Osteoblast (primary cell): ENCODE measurements at places on chromosomes 11 and 22. TPM values are rescaled to one million over a fixed set of nuclear protein-coding genes. Genes with fewer than 3 reads are reported as not detected.

GRCh38 chr22:46672731-46673130 lies 52.5 kb downstream of the GRAMD4 start:
- no peaks in the 10 kb centered on the region for H3K4me1 ChIP-seq
- no peak overlapping the region for H3K27ac ChIP-seq
- DNase-seq: no peak
- H3K27me3 ChIP-seq: no peaks in the 10 kb centered on the region
- H3K36me3 ChIP-seq: no peaks in the 10 kb centered on the region

GRCh38 chr22:19713245-19713644 lies 1.1 kb upstream of the SEPTIN5 start:
- DNase-seq: peak; percentile 49
- no peak overlapping the region for H3K4me3 ChIP-seq
- H3K36me3 ChIP-seq: no peaks in the 10 kb centered on the region
- peaks cover 4% of the 10 kb centered on the region for H3K4me1 ChIP-seq
- peaks cover 14% of the 10 kb centered on the region for H3K27me3 ChIP-seq

Gene OR52H1
- total RNA-seq: 0.29 and 0.36 TPM in 2 replicates

DNA sequence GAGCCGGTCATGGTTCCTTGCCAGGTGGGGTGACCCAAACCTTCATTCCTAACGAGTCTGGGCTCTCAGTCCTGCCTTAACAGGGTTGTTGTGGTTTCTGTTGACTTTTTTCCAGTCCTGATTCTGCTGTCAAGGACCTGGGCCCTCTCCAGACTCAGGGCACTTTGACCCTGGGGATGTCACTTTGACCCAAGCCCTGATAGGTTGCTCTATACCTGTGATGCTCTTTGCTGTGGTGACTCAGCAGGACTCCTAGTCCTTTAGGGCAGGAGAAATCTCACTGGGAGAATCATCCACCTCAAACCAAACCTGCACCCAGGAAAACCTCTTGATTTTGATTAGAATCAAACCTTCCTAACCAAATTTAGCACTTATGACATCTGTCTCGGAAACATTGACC lies 20.5 kb upstream of the MPPED1 start:
- DNase-seq: peak; percentile 63
- H3K27ac ChIP-seq: no peak overlapping the region
- H3K4me1 ChIP-seq: no peaks in the 10 kb centered on the region
- H3K27me3 ChIP-seq: peaks cover 8% of the 10 kb centered on the region

GRCh38 chr22:46171940-46172339 lies 21.6 kb downstream of the PPARA start:
- peaks cover 3% of the 10 kb centered on the region for H3K36me3 ChIP-seq
- DNase-seq: peak; percentile 69
- no peak overlapping the region for H3K4me3 ChIP-seq
- no peaks in the 10 kb centered on the region for H3K27me3 ChIP-seq
- peaks cover 23% of the 10 kb centered on the region for H3K4me1 ChIP-seq

DNA sequence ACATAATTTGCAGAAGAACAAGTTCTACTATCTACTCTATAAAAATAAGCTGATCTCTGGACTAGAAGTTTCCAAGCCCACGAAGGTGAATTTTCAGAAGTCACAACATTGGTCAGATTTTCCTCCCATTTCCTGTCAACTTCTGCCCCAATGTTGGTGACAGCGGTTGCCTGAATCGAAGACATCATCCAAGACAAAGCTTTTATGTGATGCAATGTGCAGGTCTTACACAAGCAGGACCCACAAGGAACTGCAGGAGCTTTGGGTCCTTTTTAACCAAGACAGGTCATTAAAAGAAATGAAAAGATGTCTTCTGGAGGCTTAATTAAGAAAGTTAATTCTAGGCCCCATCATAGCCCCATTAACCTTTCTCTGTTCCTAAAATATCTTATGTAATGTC lies 125.6 kb upstream of the BLID start:
- H3K27me3 ChIP-seq: peaks cover 5% of the 10 kb centered on the region
- H3K4me3 ChIP-seq: no peak overlapping the region
- DNase-seq: no peak
- H3K36me3 ChIP-seq: no peaks in the 10 kb centered on the region

Gene KCNK4
- 0.29 and 0.36 TPM in 2 replicates for total RNA-seq

DNA sequence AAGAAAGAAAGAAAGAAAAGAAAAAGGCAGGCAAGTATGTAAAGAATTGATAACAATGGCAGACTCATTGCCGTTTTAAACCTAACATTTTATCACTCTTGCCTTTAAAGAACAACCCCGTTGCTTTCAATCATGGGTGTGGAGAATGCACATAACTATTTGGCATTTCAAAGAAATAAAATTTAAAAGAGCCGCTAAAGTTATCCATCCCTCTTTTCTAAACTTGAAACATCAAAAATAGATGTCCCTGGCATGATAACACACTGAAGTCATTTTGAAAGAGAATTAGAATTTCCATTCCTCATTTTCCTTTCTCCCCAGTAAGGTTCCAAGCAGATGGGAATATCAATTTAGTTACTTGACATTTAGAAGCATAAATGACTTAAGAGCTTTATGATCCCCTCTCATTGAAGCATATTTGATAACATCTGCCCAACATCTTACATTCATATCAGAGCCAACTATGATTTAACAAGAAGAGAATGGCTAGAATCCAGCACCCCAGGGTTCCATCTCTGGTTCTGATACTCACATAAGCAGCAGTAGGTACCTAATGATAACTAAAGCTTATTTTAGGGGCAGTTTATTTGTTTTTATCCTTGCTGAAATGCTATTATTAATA lies 529.6 kb upstream of the LRRC4C start:
- H3K27me3 ChIP-seq: no peaks in the 10 kb centered on the region
- H3K4me3 ChIP-seq: no peak overlapping the region

DNA sequence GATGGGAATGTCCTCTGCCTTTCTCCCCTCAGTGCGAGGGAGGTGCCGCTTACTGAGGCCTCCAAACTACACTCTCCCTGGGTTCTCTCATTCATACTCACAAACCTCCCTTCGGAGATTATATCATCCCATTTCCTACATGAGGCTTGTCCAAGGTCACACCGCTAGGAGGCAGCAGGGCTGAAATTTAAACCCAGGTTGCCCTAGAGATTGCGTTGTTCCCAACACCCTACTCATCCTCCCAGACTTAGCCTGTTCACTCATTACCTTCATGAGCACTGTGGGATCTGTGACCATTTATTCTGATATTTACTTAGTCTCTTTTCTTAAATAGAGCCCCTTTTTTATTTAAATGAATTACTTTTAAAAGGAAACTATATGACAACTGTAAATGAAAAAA lies 31.1 kb downstream of the SDHAF2 start:
- H3K27me3 ChIP-seq: no peaks in the 10 kb centered on the region
- H3K27ac ChIP-seq: no peak overlapping the region
- H3K36me3 ChIP-seq: no peaks in the 10 kb centered on the region
- no peaks in the 10 kb centered on the region for H3K4me1 ChIP-seq
- DNase-seq: peak; percentile 62

Gene OR8G1
- not detected in 2 replicates for total RNA-seq

Gene ANKK1
- total RNA-seq: under 0.01 TPM in 1 of 2 replicates, not detected in the other

DNA sequence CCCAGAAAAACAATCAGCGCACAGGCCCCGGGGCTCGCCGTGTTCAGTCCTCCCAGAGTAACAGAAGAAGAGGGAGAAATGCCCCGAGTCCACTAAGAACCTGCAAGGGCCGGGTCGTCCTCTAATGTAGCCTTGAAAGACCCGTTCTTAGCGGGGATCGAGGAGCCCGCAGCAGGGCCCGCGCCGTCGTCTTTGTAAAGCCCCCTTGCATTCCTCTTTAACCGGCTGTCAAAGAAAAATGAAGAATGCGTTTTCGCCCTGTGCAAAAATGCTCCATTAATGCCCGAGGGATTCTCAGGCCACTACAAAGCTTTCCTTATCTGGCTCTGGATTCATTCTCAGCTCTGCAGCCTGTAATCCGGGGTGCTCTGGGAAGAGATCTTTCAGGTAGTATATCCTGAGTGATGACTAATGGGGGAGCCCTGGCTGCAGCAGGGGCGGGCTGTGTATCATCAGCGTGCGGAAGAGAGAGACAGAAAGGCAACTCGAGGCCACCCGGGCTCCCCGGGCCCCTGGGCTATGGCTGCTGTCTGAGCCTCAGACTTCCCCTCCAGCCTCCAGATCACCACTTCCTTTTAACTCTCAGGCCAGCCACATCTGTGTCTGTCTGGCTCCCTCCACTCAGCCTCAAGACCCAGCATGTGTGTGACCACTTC lies 78.2 kb downstream of the FBLN1 start:
- DNase-seq: peak; percentile 46
- H3K4me3 ChIP-seq: no peak overlapping the region
- peaks cover 6% of the 10 kb centered on the region for H3K4me1 ChIP-seq

DNA sequence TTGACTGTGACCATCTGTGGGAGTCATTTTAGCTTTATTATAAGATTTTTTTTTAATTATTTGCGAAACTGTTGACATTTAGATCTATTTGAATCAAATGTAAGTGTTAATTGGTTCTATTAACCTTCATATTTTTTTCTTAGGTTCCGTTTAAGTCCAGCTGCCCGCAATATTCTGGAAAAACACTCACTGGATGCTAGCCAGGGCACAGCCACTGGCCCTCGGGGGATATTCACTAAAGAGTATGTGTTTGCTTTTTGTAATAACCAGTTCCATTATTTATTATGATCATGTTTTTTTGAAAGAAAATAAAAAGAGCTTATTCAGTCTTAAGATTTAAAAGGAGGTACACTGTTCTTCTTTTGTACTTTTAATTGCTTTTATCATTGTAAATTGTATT lies 43.9 kb downstream of the PDHX start:
- DNase-seq: no peak
- no peaks in the 10 kb centered on the region for H3K27me3 ChIP-seq
- H3K36me3 ChIP-seq: no peaks in the 10 kb centered on the region
- H3K4me3 ChIP-seq: no peak overlapping the region

Gene C11orf42
- total RNA-seq: not detected in 2 replicates

- H3K4me3 ChIP-seq: no peak overlapping the region
- H3K36me3 ChIP-seq: no peaks in the 10 kb centered on the region
- DNase-seq: no peak
These were observed 256.5 kb downstream of the CNTN5 start for GRCh38 chr11:99277281-99277680.

- DNase-seq: no peak
- peaks cover 14% of the 10 kb centered on the region for H3K4me1 ChIP-seq
- H3K27me3 ChIP-seq: peaks cover 9% of the 10 kb centered on the region
- no peaks in the 10 kb centered on the region for H3K36me3 ChIP-seq
These were observed 25.9 kb downstream of the MOV10L1 start for GRCh38 chr22:50115693-50116092.

DNA sequence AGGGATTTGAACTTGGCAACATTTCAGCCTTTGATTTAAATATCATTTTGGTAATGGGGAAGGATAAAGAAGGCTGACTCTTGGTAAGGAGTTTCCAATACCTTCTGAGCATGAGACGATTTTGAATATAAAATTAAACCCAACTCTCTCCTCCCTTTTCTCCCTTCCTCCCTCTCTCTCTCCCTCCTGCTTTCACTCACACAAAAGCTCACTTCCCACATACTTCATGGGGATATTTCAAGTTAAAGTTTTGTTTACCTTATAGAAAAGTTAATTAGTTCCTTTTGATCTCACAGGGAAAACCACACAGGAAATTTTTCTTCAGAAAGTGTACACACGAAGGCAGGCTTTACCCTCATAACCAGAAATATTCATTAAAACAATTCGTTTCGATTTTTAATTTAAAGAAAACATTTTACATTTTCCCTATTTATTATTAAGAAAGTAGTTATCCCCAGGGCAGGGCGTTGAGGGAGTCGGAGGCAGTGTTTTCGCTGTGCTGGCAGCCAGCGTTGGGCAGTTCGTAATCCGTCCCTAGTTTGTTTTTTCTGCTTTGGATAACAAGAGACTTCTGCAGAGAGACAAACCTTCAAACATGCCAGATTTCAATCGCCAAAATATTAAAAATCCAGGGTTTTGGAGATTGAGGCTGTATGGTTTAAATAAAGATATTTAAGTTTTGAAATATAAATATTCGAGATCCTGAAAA lies 25.3 kb upstream of the ALX4 start:
- H3K36me3 ChIP-seq: no peaks in the 10 kb centered on the region
- H3K27ac ChIP-seq: no peak overlapping the region
- no peak for DNase-seq
- H3K4me1 ChIP-seq: no peaks in the 10 kb centered on the region
- H3K4me3 ChIP-seq: no peak overlapping the region

Gene DLG2
- 3.3 and 3.8 TPM in 2 replicates for total RNA-seq

- peaks cover 2% of the 10 kb centered on the region for H3K36me3 ChIP-seq
- H3K27ac ChIP-seq: no peak overlapping the region
- no peak for DNase-seq
- no peaks in the 10 kb centered on the region for H3K27me3 ChIP-seq
- no peak overlapping the region for H3K4me3 ChIP-seq
These were observed 12.5 kb downstream of the RTL6 start for GRCh38 chr22:44485494-44485893.

- DNase-seq: no peak
- H3K36me3 ChIP-seq: no peaks in the 10 kb centered on the region
- H3K27me3 ChIP-seq: no peaks in the 10 kb centered on the region
- H3K27ac ChIP-seq: peak overlapping the region; percentile 78
- peak overlapping the region; percentile 91 for H3K4me3 ChIP-seq
These were observed 332 bp upstream of the HMGXB4 start for GRCh38 chr22:35257002-35257320.

GRCh38 chr22:44944883-44945601 lies 64.8 kb downstream of the PHF21B start:
- no peaks in the 10 kb centered on the region for H3K36me3 ChIP-seq
- no peaks in the 10 kb centered on the region for H3K4me1 ChIP-seq
- DNase-seq: no peak
- no peak overlapping the region for H3K27ac ChIP-seq

DNA sequence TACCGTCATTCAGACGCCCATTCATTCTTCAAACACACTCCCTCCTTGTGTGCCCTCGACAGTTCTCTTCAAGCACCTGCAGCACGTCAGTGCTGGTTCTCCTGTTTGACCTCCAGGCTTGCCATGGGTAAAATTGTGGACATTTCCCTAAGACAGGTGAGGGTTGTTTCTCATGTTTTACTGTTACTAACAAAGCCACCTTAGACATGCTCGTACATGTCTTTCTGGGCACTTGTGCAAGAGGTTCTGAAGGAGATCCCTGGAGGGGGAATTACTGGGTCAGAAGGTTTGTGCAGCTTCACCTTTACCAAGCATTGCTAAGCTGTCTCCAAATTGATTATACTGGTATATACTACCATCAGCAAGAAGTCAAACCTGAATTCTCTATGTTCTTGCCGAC lies 189.7 kb upstream of the TMEM45B start:
- no peak for DNase-seq
- H3K36me3 ChIP-seq: no peaks in the 10 kb centered on the region
- no peak overlapping the region for H3K4me3 ChIP-seq
- H3K27ac ChIP-seq: no peak overlapping the region

Gene CCDC81
- total RNA-seq: 0.36 and 0.88 TPM in 2 replicates
